GM03348 (cell line): ENCODE measurements at places on chromosomes 11 and 22.

DNA sequence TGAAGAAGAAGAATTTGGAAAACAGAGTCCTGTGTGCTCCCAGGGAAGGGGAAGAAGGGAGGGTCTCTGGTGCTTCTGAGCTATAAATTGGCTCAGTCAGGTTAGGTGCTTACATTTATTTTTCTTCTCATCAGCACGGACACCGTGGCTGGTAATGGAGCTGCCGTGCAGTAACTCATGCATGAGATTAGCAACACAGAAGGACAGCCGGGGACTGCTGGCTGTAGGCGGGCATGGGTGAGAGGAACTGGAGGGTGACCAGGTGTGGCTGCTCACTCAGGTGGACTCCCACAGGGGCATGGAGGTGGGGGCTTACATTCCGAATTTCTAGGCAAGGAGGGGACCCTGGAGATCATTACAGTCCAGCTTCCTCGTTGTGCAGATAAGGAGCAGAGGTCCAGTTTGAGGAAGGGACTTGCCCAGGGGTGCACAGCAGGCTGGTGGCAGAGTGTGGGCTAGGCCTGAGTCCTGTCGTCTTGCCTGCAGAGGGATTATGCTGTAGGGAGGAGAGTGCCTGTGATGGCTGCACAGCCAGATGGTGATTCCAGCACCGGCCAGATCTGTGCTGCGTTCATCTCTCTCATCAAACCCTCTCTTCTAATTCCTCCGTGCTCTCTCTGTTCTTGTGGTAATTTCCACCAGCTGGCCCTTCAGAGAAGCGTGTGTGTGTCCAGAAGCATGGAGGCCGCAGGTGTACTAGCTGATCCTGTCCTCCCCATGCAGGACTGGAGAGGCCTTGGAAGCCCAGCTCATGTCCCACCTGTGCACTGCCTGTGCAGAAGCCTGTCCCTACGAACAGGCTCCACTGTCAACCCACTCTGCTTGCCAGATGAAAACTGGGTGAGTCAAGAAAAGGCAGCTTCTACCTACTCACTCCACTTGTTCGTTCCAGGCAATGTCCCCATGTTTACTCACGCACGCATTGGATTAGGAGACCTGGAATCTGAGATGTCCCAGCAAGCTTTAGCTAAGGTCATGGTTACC is 78.9 kb downstream of the NTM start:
- DNase-seq: no peak

DNA sequence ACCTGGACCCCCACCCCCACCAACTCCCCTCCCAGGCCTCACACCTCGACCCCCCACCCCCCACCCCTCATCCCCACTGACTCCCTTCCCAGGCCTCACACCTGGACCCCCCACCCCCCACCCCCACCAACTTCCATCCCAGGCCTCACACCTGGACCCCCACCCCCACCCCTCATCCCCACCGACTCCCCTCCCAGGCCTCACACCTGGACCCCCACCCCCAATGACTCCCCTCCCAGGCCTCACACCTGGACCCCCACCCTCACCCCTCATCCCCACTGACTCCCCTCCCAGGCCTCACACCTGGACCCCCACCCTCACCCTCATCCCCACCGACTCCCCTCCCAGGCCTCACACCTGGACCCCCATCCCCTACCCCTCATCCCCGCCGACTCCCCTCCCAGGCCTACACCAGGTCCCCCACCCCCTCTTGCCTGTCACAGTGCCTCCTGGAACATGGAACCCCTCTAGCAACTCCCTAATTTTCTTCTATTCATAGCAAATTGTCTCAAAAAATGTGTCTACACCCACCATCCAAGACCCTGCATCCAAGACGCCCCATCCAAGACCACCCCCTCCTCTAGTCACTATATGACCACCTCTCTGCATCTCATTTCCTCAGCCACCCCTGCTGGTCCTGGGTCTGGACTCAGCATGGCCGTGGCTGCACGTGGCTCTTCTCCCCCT is 36.9 kb upstream of the BRSK2 start:
- DNase-seq: no peak

- DNase-seq: no peak
Observed at GRCh38 chr22:30288419-30289140, 725 bp downstream of the CASTOR1 start.

- peak; percentile 61 for DNase-seq
Observed at GRCh38 chr11:71563406-71563805, 2.0 kb upstream of the KRTAP5-10 start.

- no peak for DNase-seq
Observed at GRCh38 chr11:64974124-64974523, 2.2 kb upstream of the MAJIN start.

DNA sequence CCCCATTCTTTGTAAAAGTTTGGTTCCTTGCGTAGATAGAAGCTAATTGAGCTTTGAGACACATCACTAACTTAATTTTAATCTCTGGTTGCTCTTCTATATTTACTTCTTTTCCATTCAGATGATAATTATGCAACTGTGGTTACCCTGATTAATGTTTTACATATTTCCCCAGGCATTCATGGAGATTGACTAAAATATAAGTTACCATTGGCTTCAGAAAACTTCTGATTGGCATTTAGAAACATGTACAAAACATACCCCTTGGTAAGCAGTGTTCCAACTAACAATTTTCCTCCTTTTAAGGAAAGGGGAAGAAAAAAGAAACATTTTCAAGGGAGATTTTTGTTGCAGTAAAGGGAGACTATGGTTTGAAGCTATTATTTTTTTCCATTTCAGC is 43.9 kb downstream of the FAT3 start:
- no peak for DNase-seq

DNA sequence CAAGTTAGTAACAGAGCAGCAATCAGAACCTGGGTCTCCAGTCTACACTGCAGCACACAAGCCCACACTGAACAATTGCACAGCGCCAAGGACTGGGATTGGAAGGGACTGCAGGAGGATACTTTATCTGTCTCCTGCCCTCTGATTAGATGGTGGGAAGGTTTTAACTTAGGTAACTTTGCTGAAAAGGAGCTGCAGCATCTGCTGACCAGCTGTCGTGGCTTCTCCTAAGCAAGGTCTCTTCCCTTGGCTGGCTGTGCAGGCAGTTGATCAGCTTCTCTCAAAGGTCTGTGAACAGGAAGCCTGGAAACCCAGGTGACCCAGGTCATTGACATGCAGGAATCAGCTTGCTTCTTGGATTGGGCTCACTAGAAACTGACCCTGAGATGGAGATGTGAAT is 82.4 kb downstream of the ISX start:
- DNase-seq: no peak

- DNase-seq: no peak
Observed at GRCh38 chr11:10005955-10006525, 288.0 kb downstream of the SBF2 start.

DNA sequence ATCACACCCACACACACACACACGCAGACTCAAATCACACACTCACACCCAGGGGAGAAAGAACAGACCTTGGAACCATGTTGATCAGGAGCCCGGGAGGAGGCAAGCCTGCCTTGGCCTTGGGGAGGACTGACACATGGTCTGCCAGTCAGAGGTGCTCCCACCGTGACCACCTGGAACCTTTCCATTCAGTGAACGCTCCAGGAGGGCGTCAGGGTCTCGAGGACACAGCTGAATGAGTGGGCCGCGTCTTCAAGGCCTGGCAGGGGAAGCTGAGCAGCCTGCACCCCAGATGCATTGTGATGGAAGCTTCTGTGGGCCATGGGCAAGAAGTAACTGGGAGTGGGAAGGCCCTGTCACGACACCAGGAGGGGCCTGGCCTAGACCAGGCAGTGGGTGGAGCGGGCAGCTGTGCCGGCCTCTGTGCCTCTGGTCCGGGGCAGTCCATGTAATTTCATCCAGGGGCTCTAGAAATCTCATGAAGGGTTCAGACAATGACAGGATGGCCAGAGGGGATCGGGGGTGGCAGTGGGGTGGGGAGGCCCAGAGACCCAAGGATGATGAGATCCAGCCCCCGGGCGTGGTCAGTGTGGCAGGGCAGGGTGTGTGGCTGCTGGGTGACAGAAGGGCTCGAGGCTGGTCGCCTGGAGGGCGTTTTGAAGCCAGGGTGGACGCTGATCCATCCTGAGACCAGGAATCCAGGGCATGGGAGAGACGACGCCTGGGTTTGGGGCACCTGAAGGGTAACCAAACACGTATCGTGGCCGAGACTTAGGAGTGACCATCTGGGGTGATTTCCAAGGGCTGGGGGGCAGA is 53.7 kb downstream of the IGF2 start:
- DNase-seq: peak; percentile 1

DNA sequence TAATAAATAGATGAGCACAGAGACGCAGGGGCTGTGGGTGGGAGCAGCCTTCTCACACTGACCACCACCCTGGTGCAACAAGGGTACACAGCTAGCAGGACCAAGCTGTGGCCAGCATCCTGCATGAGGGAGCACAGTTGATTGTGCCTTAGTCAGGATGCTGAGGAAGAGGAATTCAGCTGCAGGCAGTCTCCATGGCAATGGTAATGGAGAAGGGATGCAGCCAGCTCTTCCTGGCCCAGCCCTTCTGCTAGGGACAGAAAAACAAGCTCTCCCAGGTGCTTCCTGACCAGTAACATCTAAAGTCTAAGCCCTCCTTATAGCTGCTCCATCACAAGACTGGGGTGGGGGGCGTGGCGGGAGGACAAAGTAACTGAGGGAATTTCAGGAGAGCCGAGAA is 363.5 kb downstream of the BUD13 start:
- no peak for DNase-seq

DNA sequence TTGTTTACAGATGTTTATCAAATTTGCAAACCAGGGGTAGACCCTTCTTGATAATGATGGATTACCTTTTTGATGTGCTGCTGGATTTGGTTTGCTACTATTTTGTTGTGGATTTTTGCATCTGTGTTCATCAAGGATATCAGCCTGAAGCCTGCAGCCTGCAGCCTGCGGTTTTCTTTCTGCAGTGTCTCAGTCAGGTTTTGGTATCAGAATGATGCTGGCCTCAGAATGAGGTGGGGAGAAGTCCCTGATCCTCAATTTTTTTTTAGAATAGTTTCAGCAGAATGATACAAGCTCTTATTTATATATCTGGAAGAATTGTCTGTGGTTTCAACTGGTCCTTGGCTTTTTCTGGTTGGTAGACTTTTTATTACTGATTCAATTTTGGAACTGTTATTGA is 19.7 kb upstream of the RAB38 start:
- no peak for DNase-seq

- DNase-seq: peak; percentile 45
Observed at GRCh38 chr11:14454861-14455632, 44.6 kb downstream of the COPB1 start.

GRCh38 chr22:26561756-26562417 is 28.0 kb downstream of the TPST2 start:
- DNase-seq: no peak

GRCh38 chr11:31805037-31805628 is 6.0 kb downstream of the PAX6 start:
- DNase-seq: no peak

DNA sequence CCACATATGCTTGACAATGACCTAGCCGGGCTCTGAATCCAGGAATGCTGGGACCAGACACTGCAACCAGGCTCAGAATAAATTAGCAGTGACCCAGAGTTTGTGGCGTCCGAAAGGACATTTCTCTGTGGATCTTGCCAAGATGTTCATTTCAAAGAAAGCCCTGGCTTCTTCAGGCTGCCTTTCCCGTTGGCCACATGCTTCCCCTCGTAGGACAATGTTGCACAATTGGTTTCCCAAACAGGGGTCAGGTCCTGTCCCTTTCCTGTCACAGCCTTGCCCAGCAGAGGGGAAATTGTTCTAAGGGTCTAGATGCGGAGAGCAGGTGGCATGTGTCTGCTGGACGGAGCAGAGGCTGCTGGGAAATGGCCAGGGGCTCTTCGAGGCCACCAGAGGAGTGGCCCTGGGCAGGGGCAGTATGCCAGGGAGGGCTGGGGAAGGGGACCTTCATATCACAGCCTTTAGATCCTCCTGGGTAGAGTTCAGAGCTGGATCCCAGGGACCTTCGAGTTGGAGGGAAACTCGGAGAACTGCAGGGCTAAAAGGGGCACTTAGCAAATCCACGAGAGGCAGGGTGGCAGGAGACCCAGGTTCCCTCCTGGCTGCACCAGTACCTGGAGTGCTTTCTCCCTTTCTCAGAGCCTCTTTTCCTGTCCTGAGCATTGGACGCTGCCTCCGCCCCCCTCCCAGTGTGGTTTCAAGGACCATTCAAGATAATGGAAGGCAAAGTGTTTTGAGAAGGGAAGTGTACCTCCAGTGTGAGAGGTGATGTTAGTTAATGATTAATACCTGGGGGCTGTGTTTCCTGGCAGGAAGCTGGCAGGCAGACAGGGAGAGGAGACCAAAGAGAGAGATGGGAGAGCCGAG is 42.3 kb downstream of the C11orf96 start:
- DNase-seq: no peak

DNA sequence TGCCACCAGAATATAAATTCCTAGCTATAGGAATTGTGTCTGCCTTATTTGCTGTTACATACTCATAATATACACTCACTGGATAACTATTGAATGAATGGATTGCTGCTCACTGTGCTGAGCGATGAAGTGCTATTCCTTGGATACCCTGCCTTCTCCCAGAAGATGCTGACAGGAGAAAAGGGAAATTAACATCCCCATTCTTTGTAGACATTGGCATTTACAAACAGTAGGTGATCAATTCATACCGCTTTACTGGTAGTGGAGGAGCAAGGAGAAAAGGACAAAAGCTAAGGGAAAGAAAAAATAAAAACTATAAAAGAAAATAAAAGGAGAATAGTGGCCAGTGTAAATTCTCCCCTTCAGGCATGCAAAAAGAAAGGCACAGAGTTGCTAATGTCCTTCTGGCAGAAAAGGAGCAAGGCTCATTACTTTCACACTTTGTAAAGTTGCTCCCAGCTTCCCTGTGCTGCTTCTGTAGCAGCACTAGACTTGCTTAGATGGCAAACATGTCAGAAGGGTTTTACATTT is 183.0 kb downstream of the LUZP2 start:
- DNase-seq: no peak

DNA sequence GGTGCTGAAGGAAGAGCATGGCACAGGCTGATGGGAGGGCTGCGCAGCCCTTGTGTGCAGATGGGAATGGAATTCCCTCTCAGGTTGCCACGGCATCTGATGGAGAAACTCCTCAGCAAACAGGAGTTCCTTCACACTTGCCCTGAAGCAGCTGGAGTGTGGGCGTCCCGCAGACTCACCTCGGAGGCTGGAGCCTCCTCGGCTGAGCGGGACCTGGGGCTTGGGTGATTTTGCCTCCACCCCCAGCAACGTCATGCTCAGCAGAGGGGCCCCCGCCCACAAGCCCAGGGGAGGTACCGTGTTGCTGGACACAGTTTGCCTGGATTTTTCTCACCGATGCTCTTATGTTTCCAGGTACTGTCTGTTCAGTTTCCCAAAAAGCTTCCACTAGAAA is 63.4 kb downstream of the MYO7A start:
- DNase-seq: no peak
